Fibroblast of mammary gland (primary cell): ENCODE measurements at places on chromosomes 6 and 20.
A peak's percentile ranks its signal among the peaks of the same experiment; 100 is the strongest.

- DNase-seq, result no peak
Measured at GRCh38 chr20:64053841-64054661, 4.6 kb upstream of the SOX18 start.

DNA sequence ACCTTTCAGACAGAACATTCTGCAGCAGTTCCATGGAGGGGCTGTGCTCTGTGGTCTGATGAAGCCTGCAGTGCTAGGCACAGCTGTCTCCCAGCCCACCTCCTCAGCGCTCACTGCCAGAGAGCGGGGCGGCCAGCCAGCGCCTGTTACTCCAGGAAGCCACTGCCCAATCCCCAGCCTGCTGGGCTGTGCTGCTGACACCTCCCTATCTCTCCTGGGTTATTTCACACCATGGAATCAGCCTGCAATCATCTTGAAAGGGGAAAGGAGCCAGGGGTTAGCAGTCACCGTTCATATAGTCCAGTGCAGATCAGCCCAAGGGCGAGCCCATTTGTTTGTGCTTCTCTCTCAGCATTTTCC, 46.3 kb upstream of the NHSL1 start:
- peak; percentile 39 for DNase-seq

DNA sequence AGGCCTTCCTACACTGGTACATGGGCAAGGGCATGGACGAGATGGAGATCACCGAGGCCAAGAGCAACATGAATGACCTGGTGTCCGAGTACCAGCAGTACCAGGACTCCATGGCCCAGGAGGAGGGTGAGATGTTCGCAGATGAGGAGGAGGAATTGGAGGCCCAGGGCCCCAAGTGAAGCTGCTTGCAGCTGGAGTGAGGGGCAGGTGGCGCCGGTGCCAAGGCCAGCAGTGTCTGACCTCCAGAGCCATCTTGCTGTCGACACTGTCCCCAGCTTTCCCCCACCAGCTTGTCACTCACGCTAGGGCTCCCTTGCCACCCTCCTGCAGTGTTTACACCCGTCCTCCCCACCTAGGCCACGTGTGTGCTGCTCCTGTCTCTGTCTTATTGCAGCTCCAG, 12.2 kb downstream of the GABRR2 start:
- no peak for DNase-seq

GRCh38 chr6:167416676-167417430, 92.0 kb downstream of the TTLL2 start:
- DNase-seq, result no peak
